Nephron progenitor cell (in vitro differentiated cells): ENCODE measurements at places on chromosomes 11 and 22.
A peak's percentile ranks its signal among the peaks of the same experiment; 100 is the strongest.

GRCh38 chr11:75263944-75264349 is 23.4 kb downstream of the TPBGL start:
- no peak for DNase-seq

GRCh38 chr22:49833340-49834007 is 5.8 kb upstream of the BRD1 start:
- no peak for DNase-seq

DNA sequence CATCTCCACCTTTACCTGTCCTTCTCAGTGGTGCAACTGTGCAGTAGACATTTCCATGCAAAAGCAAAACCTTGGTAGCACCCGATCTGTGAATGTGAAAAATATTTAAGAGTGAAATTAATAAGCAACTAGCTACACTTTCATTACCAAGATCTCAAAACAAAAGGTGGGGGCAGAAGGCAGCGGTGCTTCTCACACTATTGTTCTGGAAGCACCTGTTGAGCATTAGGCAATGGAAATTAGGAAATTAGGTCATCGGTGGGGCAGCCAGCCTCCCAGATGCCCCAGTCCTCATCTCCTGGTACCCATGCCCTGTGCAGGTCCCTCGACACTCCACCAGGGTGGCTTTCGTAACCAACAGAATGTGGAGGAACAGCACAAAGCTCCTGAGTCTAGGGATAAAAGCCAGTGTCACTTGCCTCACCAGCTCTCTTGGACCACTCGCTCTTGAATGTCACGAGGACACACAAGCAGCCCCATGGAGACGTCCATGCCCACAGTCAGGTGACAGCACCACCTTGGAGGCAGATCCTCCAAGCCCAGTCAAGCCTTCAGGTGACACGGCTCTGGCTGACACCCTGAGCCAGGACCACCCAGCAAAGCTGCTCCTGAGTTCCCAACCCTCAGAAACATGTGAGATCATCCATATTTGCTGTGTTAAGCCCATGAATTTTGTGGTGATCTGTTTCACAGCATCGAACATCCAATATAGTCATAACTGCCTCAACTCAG is 3.3 kb downstream of the LTO1 start:
- DNase-seq: no peak

DNA sequence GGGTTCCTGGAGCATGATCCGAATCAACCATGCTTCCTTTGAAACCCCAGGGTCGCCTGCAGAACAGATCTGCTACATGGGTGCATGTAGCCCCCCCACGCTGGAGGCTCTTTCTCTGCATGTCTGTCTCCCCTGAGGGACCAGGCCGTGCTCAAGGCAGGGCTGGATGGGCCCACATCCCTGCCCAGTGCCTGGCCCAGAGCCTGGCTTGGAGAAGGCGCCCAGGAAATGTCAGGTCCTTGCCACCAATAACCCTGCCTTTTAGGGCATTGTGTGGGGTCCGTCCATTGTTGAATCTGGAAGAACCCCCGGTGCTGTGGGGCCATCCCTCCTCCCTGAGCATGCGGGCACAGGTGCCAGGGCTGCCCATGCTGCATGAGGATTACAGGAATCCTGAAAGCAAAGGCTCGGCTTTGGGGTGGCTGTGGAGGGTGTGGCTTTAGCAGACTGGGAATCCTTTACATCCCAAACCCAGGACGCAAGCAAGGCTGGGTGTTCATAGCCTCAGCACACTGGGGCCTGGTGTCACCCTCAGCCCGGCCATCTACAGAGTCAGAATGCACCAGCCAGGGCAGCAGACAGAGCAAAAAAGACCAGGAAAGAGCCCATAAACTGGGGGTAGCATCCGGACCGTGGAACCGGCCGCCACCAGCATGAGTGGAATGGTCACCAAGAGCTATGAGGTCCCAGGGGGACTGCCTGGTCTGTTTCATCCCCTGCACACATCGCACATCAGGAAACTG is 48.2 kb downstream of the RTL6 start:
- DNase-seq: no peak

- no peak for DNase-seq
Observed at GRCh38 chr11:117412653-117413275, 85.1 kb downstream of the CEP164 start.

GRCh38 chr11:78691215-78691614 is 116.6 kb upstream of the NARS2 start:
- DNase-seq: no peak

- no peak for DNase-seq
Observed at GRCh38 chr11:10622957-10623791, 54.7 kb upstream of the LYVE1 start.

- DNase-seq: no peak
Observed at GRCh38 chr11:57001674-57002401, 13.1 kb downstream of the OR5AK2 start.

DNA sequence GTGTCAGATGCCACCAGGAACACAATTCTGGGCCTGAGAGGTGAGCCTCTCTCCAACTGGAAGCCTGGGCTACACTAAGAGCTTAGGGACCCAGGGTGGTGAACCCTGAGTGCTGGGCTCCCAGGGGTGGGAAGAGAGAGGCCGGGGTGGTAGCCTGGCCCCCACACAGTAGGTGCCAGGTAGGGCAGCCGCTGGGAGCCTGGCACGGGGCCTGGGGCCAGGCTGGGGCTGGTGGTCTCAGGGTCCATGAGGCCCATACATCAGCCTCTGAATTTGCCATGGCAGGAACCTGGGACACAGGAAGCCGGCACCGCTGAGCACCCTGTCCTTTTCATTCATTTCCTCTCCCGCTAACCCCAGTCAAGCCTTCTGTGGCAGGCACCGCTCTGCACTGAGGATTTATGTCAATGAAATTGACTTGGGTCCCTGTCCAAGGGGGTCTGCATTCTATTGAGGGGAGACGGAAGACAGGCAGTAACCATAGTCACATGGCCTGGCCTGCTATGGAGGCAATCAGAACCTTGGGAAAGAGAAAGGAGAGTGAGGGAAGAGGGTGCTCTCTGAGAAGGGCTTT is 8.6 kb downstream of the MYEOV start:
- no peak for DNase-seq

GRCh38 chr22:23583836-23584235 is 3.7 kb upstream of the IGLL1 start:
- no peak for DNase-seq

- no peak for DNase-seq
Observed at GRCh38 chr11:16921019-16921418, 93.2 kb downstream of the PLEKHA7 start.

DNA sequence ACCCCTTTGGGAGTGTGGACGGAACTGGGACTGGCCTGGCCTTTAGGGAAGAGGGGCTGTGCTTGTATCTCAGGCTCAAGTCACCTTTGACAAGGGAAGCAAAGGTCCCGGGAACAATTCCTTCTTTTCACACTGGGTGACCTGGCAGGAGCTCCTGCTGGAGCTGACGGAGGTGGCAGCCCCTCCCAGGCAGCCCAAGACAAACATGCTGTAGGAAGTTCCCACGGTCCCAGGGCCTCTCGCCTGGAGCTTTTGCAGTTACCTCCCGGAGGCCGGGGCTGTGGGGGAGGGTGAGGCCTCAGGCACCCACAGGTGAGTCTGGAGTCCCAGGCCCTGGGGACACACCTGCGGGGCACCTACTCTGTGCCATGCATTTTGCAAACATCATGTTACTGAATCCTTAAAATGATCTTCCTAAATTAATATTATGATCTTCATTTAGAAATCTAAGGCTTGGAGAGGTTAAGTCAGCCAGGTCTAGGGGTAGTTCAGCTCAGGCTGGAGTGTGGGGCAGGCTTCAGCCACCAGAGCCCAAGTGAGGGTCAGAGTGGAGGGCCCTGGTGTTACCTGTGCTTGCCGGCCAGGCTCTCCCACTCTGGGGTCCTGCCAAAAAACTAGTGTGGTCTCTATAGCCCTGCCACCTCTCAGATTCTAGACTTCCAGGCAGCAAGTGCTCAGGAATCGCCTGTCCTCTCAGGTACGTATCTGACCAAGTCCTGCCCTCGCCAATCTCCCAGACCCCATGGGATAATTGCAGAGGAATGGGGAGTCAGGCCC is 15.7 kb upstream of the MYEOV start:
- DNase-seq: peak; percentile 43

- DNase-seq: no peak
Observed at GRCh38 chr11:4087551-4087950, 7.0 kb upstream of the RRM1 start.

DNA sequence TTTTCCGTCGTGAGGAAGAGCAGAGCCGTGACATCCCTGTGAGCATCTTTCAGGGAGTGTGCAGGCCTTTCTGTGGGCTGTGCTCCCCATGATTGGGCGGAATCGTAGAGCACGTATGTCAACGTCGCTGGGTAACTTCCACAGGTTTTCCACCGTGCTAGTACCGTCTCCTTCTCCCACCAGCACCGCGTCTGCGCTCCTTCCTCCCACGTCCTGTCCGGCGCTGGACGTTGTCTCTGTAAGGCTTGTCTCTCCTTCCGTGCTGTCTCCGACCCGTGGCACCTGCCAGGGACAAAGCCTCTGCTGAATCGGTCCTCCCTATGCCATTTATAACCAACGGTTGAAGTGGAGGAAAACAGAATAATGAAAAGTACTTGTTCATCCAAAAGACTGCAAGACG is 386.7 kb downstream of the BRD1 start:
- no peak for DNase-seq

DNA sequence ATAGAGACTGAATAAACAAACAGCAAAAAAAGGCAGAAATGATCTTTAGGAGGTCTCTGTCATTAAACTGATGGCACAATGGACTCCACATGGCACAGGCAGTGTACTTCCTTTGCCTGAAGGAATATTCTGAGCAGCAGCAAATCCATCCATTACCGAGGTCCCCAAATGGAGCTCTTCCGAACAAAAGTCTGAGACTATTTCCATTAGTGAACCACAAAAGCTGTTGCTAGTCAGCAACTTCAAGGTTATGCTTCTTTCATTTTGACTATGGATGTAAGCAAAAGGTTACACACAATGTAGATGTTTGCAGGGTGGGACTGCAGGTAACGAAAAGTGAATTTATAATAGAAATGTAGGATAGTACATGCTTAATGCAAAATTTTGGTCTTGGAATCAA is 14.5 kb downstream of the NARS2 start:
- no peak for DNase-seq

DNA sequence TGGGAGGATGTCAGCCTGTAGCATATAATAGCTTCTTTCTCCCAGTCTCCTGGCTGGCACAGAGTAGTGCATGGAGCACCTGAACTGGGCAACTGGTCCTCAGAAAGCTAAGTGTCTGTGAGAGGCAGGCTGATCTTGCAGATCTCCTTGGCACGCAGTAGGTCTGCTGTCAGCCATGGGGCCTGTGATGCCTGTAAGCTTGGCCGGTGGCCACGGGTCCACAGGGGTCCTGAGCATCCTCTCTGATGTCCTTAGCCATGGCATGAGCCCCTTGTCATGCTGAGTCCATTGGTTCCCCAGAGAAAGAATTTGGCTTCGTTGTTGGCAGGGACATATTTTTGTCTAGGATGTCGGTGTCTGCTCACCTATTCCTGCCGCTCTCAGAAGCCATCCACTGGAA is 25.0 kb downstream of the AMPD3 start:
- no peak for DNase-seq

- DNase-seq: no peak
Observed at GRCh38 chr11:121478226-121478894, 25.6 kb upstream of the SORL1-AS1 start.

GRCh38 chr22:42070517-42071422 is at the start of gene NAGA:
TSS of gene NAGA (minus strand) at chr22:42070812. CDS start at chr22:42070297, 515 bp downstream.
- DNase-seq: peak; percentile 94
